ENCODE measurements at places on chromosomes 2 and 18.

- no peak for DNase-seq
Measured at GRCh38 chr2:61377046-61377445, 93.8 kb downstream of the USP34 start.

DNA sequence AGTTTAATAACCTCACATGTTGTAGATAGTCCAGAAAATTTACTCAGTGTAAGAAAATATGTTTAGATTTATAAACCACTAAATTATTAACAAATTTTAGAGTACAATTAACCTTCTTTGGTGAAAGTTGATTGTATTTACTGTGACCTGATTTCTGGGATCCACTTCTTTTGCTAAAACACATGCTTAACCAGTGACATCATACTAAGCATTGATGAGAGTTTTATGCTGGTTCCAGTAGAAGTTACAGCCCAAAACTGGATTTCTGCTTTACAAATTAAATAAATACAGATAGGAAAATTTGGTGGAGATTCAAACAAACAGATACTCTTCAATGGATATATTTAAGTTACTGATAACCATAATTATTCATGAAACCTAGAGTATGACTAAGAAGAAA is 40.9 kb downstream of the RBBP8 start:
- DNase-seq: no peak

DNA sequence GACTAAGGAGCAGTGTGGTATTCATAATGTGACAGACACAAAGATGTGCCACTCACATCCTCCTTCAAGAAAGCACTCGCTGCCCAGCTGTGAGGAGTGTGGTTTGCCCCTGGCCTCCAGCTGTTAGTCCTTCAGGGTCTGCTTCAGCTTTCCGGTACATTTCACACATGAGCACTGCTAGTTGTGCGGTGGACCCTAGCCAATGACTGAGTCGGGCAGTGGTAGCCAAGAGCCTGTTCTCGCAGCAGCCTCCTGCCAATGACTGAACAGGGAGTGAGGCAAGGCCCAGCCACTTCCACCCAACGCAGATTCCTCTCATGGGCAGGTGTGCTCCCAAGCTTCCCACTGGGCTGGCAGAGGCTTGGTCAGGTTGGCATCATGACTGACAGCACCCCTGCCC is 254.3 kb downstream of the RBM43 start:
- no peak for DNase-seq

DNA sequence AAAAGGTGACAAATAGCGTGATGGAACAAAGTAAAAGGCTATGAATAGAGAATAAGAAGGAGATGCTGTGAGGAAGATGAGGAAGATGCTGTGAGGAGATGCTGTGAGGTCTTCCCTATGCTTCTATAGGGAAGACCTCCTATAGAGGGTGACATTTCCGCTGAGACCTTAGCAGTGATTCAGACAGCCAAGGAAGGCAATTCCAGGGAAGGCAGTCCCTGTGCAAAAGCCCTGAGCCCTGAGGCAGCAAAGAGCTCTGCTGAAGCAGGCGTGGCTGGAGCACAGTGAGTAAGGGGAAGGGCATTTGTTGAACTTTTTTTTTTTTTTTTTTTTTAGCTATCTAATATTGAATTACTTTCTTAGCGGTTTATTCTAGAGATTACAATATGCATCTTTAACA is 142.7 kb upstream of the FOSL2 start:
- no peak for DNase-seq

DNA sequence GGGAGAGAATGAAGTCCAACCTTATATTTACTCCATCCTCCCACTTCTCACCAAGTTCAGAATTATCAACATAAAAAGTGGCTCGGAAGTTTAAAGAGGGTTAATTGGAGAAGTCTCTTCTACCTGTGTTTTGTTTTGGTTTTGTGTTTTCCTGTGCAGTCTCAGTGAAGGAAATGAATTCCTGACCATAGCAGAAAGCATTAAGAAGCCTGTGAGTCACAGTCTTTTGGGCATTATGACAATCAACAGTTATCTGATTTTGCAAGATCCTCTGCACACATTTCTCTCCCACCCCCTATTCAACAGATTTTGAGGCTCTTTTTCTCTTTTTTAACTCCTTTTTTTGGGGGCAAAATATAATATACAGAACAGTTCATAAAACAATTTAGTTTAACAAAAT is 8.6 kb upstream of the RPL37A start:
- DNase-seq: no peak

GRCh38 chr2:158578703-158579330 is 122.1 kb downstream of the PKP4 start:
- DNase-seq: no peak

DNA sequence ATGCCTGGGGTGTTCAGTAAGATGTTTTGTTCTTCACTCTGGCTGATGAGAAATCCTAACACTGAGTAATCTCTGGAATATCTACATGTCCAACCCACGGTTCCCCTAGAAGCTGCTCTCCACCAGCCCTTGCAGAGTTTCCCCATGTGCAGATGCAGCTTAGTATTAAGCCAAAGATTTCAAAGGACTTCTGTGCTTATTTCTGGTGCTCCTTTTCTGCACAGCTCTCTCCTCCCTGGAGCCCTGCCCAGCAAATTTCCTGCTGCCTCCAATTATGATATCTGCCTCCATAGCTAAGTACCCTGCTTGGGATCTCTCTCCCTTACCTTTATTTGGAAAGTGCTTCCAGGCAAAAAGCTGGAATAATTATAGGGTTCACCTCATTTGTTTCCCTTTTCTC is 949.3 kb downstream of the BCL11A start:
- DNase-seq: no peak

GRCh38 chr2:40304340-40304739 is 147.6 kb downstream of the SLC8A1 start:
- DNase-seq: no peak

DNA sequence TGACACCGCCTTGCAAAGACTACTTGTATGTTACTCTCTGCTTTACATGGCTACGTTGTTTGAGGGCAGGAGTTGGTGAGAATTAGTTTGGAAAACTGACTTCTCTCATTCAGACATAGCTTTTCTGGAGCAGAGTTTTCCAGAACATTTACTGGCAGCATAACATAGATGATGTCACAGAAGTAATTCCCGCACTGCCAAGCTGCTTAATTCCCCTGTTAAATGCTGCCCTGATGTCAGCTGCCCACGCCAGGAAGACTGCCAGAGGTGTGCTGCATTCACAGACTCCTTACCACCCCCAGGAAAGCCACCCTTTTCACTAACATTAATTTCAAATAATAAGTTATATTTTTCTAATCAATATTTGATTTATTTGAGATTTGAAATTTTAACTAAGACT is 24.7 kb upstream of the PTPN2 start:
- DNase-seq: no peak

GRCh38 chr18:9482790-9483189 is 7.5 kb downstream of the RALBP1 start:
- no peak for DNase-seq

DNA sequence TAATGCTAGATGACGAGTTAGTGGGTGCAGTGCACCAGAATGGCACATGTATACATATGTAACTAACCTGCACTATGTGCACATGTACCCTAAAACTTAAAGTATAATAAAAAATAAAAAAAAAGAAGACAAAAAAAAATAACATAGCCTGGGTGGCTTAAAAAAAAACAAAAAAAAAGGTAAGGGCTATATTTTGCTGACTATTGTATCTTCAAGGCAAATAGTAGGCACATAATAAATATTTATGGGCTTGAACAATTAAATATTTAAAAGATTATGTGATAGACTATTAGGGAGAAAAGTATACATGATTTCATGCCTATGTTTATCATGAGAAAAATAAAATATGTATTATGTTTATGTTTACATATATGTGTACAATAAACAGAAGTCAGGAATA is 99.4 kb downstream of the CCDC148 start:
- DNase-seq: no peak

DNA sequence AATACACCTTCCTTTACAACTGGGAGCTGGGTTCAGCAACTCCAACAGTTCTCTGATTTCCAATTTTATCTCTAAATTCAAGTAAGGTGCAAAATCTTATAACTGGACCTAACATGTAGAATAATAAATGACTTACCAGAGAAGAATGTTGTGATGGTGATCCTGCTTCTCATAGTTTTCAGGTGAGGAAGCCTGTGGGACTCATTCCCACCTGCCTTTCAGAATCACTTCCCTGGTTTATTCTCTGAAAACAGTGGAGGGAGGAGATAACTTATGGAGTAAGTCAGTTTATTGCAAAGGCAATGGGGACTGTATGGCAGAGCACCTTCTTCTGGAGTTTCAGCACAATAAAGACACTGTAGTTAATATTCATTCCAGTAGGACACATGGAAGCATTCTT is 1188.2 kb upstream of the FAM98A start:
- no peak for DNase-seq

- DNase-seq: no peak
Measured at GRCh38 chr18:28793901-28794300, 617.0 kb upstream of the CDH2 start.

DNA sequence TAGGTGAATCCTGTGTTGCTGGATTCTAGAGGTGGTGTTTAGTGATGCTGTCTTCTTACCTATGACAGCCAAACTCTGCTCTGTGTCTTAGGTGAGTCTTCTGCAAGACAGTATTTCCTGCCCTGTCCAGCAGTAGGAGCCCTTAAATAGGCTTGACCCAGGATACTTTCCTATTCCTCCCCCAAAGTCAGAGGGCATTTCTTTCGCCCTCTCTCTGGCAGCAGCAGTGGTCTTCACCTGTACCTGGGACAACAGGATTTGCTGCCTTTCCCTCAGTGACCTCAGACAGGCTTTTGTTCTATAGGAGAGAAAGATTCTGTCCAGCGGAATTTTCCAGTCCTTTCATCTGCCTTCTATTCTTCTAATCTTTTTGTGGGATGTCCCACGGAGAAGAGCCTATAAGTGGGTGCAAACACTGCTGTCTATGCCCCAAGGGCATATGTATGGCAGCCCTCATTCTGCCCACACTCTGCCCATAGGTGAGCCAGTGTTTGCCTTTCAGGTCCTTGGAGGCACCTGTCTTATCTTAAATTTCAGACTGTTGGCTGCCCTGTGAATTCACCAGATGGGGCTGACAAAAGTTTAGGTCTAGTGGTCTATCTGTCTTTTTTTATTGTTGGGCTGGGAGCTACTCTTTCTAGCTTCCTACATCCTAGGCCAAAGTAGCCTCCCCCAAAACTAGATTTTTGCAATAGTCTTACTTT is 177.3 kb upstream of the SPOPL start:
- DNase-seq: no peak

- DNase-seq: no peak
Measured at GRCh38 chr2:154459286-154459685, 239.2 kb upstream of the KCNJ3 start.

DNA sequence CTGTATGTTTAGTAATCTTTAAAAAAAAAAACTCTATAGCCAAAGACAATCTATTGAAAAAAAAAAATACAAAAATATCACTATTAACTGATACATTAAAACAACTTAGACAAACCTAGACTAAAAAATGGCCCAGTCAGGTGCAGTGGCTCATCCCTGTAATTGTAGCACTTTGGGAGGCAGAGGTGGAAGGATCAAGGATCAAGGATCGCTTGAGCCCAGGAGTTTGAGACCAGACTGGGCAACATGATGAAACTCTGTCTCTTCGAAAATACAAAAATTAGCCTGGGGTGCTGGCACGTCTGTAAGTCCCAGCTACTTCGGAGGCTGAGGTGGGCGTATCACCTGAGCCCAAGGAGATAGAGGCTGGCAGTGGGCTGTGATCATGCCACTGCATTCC is 16.1 kb downstream of the ESCO1 start:
- DNase-seq: no peak

- no peak for DNase-seq
Measured at GRCh38 chr18:12543697-12544096, 114.2 kb downstream of the SPIRE1 start.

DNA sequence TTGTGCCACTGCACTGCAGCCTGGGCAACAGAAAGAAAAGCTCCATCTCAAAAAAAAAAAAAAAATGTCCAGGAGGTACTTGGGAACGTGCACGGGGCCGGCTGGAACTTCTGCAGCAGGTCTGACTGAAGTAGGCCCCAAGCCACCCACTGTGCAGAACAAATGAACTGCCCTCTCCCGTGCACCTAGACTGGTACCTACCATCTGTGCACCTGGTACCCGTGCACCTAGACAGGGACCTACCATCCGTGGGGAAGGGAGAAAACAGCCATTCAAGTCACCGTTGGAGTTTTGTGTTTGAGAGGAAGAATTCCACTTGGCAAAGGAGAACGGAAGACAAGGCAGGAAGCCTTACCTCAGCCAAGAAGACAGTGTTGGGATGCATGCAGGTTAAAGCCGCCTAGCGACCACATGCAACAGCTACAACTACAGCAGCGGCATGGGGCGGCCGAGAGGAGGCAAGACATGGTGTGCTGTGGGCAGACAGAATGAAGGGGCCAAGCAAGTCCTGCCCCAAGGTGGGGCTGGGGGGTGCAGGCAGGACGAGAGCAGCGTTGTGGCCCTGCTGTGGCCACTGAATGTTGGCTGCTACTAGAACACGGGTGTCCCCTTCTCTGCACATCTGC is 16.1 kb downstream of the ST3GAL5 start:
- DNase-seq: no peak

DNA sequence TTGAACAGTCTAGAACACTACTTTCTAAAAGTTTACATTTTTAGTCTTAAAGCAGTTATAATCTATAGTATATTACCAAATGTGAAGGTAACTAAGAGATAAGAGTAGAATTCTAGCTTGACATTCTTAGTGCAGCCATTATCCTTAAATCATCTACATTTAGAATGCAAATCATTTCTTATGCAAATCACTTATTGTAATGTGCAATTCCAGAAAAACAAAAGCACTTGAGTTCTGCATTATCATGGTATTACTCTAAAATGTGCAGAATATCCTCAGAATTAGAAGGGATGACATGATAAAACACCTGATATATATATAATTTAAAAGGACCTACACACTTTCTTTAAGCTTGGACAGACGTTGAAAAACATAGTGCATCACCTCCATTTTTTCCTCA is 712 bp upstream of the LRRTM4 start:
- no peak for DNase-seq

GRCh38 chr2:204948822-204949221 is 403.5 kb downstream of the PARD3B start:
- no peak for DNase-seq

DNA sequence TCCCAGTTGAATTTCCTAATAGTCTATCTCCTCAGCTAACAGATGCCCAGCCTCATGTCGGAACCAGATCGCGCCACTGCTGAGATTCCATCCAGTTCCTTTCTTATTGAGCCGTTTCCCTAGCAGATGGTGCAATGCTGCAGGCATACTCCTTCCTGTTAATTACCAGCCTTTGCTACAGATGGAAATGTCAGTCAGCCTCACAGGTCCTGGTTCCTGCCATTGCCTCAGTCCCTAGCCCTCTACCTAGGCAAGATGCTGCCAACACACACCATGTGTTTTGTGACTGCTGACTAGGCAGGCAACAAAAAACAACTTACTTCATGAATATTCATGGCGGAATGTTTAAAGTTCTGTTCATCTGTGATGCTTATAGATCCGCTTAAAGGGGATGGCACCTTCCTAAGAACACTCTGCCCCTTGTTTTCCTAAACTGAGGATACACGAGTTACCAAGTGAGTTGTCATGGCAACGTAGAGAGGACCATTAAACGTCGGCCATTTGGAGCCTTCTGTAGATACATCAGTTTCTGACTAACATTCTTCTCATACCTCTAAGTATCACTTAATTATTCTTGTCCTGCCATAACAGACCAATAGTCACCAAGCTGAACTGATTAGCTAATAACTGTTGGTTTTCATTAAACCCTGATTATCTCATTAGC is 749.5 kb downstream of the RNF144A start:
- DNase-seq: no peak

- no peak for DNase-seq
Measured at GRCh38 chr2:105936954-105937353, 192.2 kb downstream of the NCK2 start.

- no peak for DNase-seq
Measured at GRCh38 chr2:215571689-215572088, 135.8 kb upstream of the FN1 start.

- DNase-seq: no peak
Measured at GRCh38 chr18:6782861-6783260, 53.3 kb downstream of the ARHGAP28 start.

Data from Panc1 (cell line).